Activated naive CD4-positive, alpha-beta T cell treated with anti-CD3 and anti-CD28 coated beads, Interleukin-2, amount 50 U/mL, for 16 hours (primary cell): ENCODE measurements at places on chromosomes 5 and 9.
A peak's percentile ranks its signal among the peaks of the same experiment; 100 is the strongest.

GRCh38 chr9:113584428-113585084 lies 121.0 kb downstream of the RGS3 start:
- DNase-seq = no peak

GRCh38 chr9:128191406-128192046 lies at the start of gene CIZ1:
Gene CIZ1 (minus strand): TSS chr9:128191572. CDS start chr9:128190857, 715 bp downstream.
- DNase-seq = peak; percentile 76

GRCh38 chr9:841371-842209 lies at the start of gene DMRT1:
Gene DMRT1 (plus strand): TSS chr9:841697. CDS start chr9:841839, 142 bp downstream.
- no peak for DNase-seq

GRCh38 chr9:131485206-131485605 lies 17.5 kb upstream of the POMT1 start:
- no peak for DNase-seq

GRCh38 chr9:15243081-15243480 lies 63.9 kb downstream of the TTC39B start:
- no peak for DNase-seq

DNA sequence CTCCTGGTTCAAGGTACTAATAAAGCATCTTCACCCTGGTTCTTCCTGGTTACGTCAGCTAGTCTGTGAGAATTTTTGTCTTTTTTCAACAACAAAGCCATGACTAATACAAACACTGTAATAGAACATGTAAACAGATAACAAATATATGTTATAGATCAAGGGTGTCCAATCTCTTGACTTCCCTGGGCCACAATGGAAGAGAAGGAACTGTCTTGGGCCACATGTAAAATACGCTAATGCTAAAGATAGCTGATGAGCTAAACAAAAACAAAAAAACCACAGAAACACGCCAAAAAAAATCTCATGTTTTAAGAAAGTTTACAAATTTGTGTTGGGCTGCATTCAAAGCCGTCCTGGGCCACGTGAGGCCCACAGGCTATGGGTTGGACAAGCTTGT lies 124.5 kb upstream of the GNA14 start:
- no peak for DNase-seq

- DNase-seq = no peak
Observed at GRCh38 chr9:5876711-5877110, 14.0 kb upstream of the MLANA start.

- no peak for DNase-seq
Observed at GRCh38 chr5:42837601-42838000, 25.9 kb upstream of the SELENOP start.

DNA sequence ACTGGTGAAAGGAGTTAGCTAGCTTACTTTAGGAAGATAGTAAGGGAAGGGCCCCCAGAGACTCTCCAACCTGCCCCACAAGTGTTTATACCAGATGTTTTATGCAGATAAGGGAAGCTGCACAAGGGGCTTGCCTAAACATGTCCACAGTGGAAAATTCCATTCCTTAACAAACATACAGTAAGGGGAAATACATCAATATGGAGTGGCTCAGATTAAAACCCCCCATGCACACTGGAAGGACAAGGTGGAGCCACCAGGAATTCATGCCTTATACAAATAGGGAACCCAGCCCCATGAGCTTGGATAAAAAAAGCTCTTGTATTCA lies 106.3 kb upstream of the GPBP1 start:
- no peak for DNase-seq

DNA sequence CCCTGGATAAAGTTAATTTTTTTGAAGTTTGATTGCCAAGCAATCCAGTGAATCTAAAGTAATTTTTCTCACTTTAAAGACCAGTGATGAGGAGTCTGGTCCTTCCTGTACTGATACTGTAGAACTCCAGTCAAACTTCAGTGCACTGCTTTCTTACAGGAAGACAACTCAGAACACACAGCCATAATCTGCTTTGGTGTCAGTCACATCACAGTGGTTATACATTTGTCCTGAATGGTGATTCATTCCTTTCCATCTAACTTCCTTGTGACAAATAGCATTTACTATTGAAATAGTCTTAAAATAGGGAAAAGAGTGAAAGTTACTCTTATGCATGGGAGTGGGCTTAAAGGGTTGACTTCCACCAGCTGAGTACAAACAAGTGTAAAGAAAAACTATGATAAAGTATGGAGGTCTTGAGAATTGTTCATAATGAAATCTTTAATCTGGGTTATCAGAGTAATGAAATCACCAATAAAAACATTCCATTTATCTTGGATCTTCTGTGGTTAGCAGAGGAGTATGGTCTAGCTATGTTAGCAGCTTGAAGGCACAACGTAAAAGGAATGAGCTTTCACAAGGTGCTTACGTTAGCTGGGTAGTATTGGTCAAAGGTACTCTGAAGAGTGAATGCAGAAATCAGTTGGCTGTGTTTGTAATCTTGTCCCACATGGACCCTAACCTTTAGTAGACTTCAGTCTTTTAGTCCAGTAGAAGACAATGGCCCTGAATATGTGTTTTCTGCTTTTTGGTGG lies 41.5 kb downstream of the DCP2 start:
- no peak for DNase-seq

DNA sequence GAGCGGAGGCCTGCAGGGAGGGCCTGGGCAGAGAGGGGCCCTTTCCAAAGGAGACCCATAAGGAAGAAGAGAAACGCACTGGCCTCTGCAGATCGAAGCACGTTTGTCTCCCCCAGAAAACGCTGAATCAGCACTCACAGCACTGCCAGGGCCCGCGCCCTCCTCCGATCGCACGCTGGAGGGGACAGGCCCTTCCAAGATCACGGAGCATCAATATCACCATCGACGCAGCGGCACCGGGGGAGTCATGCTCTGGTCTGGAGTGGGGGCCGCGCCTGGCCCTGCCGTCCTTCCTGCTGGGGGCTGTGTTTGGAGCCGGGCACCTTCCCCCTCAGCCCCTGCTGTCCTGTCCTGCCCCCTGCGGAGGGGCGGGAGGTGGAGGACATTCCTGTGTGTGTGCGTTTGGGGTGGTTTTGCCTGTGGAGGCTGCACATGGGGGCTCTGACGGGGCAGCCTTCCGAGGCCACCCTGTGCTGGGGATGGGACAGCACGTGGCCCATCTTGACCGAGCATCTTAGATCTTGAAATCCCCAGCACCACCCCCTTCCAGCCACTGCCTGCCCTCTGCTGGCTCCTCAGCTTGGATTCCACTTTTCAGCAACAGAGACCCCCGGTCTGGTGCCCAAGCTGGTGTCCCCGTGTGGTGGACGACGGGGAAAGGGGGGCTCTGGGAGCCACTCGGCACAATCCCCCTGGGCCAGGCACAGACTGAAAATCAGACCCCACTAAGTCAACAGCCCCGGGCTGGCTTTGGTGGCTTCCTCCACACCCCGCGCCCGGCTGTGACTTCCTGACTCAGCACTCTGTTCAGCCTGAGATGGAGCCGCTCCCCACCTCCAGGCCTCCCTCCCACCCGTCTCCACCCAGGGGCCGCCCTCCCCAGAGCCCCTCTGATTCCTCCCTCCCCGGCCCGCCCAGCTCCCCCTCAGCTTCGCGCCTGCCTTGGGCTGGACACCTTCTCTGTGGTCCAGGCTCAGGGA lies 8.3 kb downstream of the TMEM250 start:
- peak; percentile 57 for DNase-seq

- no peak for DNase-seq
Observed at GRCh38 chr5:123099514-123100151, 10.6 kb downstream of the PRDM6 start.

- no peak for DNase-seq
Observed at GRCh38 chr9:134937164-134937555, 19.4 kb upstream of the FCN1 start.

- no peak for DNase-seq
Observed at GRCh38 chr5:100479079-100479688, 56.0 kb upstream of the FAM174A start.
